Heart left ventricle (tissue), 16 donors: ENCODE measurements at places on chromosomes 11 and 22. TPM values are rescaled to one million over a fixed set of nuclear protein-coding genes. Genes with fewer than 3 reads are reported as not detected.

DNA sequence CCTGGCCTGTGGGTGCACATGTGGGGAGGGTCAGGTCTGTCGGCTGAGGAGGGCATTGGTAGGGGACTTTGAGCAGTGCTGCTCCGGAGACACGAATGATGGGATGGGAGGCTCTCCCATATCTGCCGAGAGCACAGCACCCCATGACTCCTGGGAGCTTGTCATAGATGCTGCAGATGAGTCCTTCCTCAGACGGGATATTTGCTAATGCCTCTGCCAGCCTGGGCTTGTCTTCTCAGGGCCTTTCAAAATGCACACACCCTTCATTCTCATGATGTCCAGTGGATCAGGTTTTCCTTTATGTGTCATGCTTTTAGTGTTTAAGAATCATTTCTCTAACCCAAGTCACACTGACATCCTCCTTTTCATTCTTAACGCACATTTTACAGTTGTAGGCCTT is 8.1 kb upstream of the RNH1 start:
- no peak for DNase-seq

GRCh38 chr11:86932924-86933875 is 22.0 kb downstream of the FZD4 start:
- DNase-seq = no peak

- DNase-seq = no peak
Observed at GRCh38 chr22:46922037-46922436, 159.6 kb downstream of the TBC1D22A start.

GRCh38 chr11:123356539-123356938 is 73.5 kb upstream of the GRAMD1B start:
- DNase-seq = no peak

DNA sequence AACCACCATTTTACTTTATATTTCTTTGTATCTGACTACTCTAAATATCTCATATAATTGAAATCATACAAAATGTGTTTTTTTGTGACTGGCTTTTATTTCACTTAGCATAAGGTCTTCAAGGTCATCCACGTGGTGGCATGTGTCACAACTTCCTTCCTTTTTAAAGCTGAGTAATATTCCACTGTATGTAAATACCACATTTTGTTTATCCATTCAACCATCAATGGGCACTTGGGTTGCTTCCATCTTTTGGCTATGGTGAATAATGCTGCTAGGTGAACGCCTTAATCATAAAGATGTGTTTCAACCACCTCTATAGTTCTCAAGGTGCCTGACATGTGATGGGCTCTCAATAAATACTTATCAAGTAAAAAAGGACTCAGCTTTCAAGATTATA is 15.5 kb downstream of the RAB30 start:
- no peak for DNase-seq

The OR8D4 gene
- not detected for polyA plus RNA-seq

The RTN4RL2 gene
- 1.1 TPM for polyA plus RNA-seq

The RFPL1 gene
- polyA plus RNA-seq = not detected

The PTPRCAP gene
- 1.4 TPM for polyA plus RNA-seq
